ENCODE measurements at places on chromosomes 7 and 10.

DNA sequence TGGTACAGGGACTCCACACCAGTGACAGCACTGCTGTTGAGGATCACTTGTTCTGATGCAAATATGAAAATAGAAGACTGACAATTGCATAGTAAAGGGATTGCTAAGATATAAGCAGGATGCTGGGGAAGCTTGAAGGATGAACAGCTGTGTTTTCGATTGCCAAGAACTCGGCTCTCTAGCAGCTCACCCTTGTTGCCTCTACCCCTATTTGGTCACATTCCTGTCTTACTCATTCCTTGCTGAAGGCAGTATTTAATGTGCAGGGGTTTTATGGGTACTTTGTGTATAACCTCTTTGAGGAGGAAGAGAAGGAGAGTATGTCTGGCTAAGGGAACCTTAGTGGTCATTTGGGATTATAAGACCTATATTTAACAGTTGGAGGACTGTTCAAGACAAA lies 218.8 kb downstream of the AUTS2 start:
- DNase-seq: no peak

DNA sequence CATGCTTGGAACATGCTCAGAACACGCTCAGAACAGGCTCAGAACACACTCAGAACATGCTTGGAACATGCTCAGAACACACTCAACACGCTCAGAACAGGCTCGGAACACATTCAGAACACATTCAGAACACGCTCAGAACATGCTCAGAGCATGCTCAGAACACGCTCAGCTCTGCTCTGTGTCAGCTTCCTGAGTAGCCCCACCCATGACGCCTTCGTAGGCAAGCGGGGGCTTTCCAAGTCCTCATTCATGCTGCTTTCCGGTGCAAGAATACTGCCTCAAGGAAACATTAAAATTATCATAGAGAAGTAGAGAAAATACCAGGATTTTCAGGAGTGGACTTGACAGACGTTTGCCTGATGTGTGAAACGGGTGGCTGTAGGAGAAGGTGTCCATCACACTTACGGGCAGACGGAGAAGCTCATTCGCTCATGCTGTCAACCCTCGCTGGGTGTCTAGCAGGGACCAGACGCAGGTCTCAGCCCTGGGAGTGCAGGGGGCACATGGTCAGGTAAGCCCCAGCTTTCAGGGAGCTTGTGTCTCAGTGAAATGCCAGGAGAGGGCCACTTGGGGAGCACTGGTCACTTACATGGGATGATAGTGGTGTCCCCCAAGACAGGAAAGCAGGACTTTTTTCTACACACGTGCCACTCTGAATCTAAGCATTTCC lies 24.7 kb downstream of the EN2 start:
- DNase-seq: no peak

DNA sequence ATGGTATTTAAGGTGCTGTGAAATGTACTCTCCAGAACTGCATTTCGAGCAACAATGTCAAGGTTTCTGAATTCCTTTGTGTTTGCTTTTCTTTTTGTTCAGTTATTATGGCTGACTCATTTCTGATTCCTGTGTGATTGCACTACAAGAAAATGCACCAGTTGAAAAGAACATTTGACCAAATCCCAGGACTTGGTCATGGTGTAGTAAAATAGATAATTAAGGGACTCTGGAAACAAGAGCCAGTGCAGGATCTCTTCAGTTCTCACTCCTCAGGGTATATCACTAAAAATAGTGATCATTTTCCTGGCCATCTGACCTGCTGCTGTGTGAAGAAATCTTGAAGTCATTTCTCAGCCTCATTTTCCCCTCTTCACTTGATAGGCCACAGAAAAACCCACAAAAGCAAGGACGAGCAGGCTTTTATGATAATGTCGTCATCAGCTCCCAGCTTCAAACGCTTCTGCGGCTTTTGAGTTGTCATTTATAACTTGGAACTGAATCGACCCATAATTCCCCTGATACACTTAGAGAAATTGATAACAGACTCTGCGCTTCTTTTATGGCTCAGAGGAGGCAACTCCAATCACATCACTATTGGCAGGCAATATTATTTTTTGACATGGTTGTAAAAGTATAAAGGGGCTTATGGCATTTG lies 274.7 kb downstream of the HDAC9 start:
- no peak for DNase-seq

- DNase-seq: no peak
These were observed 617.2 kb downstream of the GRM8 start for GRCh38 chr7:126635545-126635944.

DNA sequence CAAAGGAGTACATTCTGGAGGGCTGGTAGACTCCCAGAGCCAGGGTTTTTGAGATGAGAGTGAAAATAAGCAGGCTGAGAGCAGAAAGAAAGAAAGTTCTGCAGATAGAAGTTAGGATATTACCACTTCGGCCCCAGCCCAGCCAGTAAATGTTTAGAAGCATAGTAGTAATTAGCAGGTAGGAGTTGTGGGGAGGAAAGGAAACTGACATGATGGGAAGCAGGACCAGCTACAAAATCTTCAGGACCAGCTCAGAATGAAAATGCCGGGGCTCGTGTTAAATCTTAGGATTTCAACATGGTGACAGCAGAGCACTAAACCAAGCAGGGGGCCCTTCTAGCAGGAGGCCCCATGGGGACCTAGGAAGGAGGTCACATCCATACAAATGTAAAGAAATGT lies 28.7 kb downstream of the PRSS2 start:
- no peak for DNase-seq

DNA sequence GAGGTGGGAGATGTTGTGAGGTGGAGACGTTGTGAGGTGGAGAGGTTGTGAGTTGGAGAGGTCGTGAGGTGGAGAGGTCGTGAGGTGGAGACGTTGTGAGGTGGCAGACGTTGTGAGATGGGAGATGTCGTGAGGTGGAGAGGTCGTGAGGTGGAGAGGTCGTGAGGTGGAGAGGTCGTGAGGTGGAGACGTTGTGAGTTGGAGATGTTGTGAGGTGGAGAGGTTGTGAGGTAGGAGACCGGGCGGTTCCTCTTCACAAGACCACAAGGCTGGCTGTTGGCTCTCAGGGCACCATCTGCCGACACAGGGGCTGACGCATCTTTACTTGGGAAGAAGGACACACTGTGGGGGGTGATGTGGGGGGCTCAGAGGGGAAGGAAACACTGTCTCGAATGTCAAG lies 34.7 kb upstream of the SHH start:
- DNase-seq: no peak

DNA sequence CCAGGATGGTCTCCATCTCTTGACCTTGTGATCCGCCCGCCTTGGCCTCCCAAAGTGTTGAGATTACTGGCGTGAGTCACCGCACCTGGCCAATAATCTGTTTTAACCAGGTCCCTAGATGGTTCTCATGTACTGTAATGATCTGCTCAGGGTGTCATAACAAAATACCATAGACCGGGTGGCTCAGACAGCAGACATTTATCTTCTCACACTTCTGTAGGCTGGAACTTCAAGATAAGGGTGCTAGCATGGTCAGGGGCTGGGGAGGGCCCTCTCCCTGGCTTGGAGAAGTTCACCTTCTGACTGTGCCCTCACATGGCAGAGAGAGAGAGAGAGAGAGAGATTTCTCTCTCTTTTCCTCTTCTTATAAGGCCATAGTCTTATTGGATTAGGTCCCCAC lies 279.4 kb upstream of the LYZL1 start:
- DNase-seq: no peak

GRCh38 chr7:148011753-148012152 lies 578.8 kb upstream of the C7orf33 start:
- no peak for DNase-seq

DNA sequence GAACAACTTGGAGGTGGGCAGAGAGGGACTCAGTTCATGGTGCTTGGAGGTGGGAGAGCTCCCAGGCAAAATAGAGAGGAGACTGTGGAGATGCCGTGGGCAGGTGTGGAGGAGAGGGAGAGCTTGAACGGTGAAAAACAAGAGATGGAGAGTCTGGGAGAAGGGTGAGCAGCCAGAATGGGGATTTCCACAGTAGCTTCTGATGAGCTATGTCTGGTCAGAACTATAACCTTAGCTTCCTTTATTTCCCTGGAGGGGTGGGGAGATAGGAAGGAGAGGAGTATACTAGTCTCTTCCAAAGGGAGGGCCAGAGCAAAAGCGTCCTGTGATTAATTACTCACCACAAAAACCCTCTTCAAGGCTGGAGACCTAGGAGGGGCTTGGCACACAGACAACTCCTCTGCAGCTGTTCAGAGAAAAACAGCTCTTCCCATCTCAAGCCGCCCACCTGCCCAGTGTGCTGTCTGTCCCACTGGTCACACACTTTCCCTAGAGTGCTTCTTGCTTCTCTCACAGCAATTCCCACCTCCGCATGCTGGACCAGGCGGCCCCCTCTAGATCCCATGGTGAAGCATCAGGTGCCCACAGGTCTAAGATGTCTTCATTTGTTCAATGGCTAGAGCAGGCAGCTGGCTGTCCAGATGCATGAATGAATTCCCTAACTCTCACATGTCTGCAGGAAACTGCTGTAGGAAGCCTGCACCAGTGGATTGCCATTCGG lies 41.9 kb downstream of the TAS2R41 start:
- no peak for DNase-seq

DNA sequence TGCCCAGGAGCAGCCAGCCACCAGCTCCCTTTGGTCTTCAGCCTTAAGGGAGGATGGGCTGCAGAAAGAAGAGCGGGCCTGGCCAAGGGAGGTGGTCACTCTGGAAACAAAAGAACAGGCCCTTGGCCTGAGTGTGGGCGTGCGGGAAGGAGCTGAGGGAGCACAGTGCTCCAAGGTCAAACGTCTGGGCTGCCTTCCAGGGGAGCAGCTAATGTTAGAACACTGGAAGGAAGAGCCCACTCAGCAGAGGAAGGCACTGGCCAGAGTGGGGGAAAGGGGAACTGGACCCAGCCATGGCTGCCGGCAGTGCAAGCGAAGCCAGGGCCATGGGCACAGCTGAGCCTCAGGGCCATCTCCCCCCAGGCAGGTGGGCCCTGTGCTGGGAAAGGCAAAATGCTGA lies 42.7 kb downstream of the FAM53B start:
- no peak for DNase-seq

DNA sequence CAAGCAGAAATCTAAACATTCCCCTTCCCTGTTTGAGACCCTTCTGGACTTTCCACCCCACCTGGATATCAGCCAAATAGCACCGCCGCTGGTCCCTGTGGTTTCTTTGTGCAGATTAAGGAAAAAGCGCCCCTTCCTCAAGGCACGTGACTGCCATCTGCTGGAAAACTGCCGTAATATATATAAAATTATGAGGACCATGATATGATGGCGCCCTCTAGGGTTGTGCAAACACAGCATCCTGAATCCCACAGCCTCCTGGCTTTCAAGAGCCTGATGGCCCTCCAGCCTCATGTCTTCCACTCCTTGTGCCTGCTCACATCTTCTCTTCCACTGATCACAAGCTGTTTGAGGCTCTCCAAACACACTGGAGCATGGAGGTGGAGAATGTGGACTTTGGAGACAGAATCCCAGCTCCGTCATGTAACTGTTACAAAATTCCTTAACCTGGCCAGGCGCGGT lies 121.3 kb downstream of the MYL10 start:
- peak; percentile 27 for DNase-seq

- DNase-seq: no peak
These were observed 58.4 kb upstream of the ZNRF2 start for GRCh38 chr7:30225863-30226613.

- DNase-seq: no peak
These were observed 135.2 kb downstream of the DIP2C start for GRCh38 chr10:554182-554848.

- DNase-seq: no peak
These were observed 315.1 kb downstream of the TNS3 start for GRCh38 chr7:47266799-47267198.

DNA sequence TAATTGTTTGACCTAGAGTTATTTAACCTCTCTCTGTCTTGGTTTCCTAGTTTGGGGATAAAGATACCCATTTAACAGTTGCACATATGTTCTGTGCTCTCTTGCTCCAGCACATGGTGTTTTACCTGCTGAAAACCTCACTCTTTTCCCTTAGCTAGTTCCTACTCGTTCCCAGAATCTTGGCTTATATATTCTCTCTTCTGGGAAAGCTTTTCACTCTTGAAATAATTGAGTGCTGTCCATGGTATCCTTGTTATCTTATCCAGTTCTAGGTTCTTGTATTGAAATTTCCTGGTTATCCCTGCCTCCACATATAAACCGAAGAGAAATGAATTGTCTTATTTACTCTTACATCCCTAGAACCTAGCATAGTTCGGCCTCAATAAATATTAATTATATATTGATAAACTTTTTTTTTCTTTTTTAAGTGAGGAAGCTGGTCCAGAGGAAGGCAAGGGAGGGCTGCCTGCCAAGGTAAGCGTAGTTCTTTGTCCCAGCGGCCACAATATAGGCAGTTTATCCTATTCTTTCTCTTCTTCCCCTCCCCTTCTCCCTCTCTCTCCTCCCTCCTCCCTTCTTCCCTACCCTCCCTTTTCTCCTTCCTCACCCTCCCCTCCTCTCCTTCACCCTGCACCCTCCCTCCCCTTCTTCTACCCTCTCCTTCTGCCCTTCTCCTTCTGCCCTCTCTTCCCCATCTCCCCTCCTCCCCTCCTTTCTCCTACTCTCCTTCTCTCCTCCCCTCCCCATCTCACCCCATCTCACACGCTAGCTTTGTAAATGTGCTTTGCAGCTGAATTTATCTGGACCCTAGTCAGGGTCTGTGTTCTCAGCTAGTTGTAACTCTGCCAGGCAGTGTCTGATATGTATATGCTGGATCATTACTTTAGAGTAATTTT lies 7.9 kb downstream of the WEE2 start:
- no peak for DNase-seq

- DNase-seq: no peak
These were observed 44.9 kb upstream of the CNPY1 start for GRCh38 chr7:155591055-155591775.

DNA sequence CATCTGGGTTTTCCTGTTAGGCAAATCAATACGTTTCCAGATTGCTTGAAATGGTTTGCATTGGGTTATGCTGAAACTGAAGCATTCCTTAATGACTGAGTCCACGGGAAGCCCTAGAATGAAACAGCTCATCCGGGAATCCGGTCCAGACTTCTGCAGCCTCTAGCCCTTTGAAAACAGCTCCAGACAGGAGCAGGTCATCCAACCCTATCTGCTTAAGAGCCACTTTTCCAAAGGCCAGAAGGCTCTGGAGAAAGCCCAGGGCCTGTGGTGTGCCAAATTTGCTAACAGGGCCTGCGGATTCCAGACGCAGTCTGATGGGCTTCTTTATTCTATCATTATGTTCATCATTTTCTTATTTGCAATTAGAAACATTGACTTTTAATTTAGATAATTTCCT lies 265.4 kb downstream of the SKIDA1 start:
- no peak for DNase-seq

Measured in activated T-helper 2 cell treated with anti-CD3 and anti-CD28 coated beads, Interferon-gamma antibody, Interleukin-2, Interleukin-4, amounts not matched to agents 10 μg/mL and 5 μg/mL and 100 μg/mL, durations not matched to agents 14 hours and 24 hours and 36 hours (primary cell).